ENCODE measurements at places on chromosomes 16 and 17. TPM values are rescaled to one million over a fixed set of nuclear protein-coding genes. Genes with fewer than 3 reads are reported as not detected.

KCNJ16 gene
- not detected for total RNA-seq

KRT27 gene
- not detected for total RNA-seq

HAGHL gene
- total RNA-seq: 15.6 TPM

SOST gene
- total RNA-seq: not detected

Measured in CD4-positive, CD25-positive, alpha-beta regulatory T cell (primary cell).